Occipital lobe (tissue), 3 donors: ENCODE measurements at places on chromosomes 2 and 18. TPM values are rescaled to one million over a fixed set of nuclear protein-coding genes. Genes with fewer than 3 reads are reported as not detected.

- DNase-seq, result no peak
Observed at GRCh38 chr18:24227977-24228666, 89.3 kb downstream of the CABYR start.

Gene HAUS1
- total RNA-seq, result 34.8 TPM

Gene PAPOLG
- 57.6 TPM for total RNA-seq

GRCh38 chr2:108593547-108594098 is 59.4 kb downstream of the LIMS1 start:
- no peak for DNase-seq

- DNase-seq, result no peak
Observed at GRCh38 chr2:183564726-183565125, 440.5 kb downstream of the NUP35 start.

- no peak for DNase-seq
Observed at GRCh38 chr2:230990899-230991150, 5.1 kb upstream of the SPATA3 start.
